ENCODE measurements at places on chromosomes 12 and 14.

GRCh38 chr12:129494766-129495165 lies 409.1 kb downstream of the TMEM132D start:
- no peak for DNase-seq

DNA sequence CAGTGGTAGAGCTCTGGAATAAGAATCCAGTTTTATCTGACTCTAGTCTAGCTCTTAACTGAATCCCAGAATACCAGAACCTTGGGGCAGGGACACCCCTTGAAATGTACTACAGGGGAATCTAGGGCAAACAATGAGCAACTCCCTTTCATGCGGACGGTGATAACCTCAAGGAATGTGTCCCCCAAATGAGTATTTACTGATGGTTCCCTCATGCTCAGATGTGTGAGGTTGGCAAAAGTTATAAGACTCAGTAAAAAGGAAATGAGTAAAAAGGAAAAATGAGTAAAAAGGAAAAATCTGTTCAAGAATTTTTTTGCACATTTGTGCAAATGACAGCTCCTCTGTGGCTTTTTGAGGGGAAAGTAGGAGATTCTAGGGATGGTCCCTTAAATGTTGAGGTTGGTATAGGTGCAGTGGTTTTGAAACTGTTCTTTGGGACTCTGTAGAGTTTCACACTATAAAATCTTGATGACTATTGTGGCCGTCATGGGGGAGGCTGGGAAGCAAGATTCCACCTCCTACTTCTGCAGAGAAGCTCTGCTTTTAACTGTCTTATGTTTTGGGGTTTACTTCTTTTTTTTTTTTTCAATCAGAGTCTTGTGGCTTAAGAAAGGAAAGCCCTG lies 58.6 kb downstream of the NRXN3 start:
- DNase-seq = no peak

DNA sequence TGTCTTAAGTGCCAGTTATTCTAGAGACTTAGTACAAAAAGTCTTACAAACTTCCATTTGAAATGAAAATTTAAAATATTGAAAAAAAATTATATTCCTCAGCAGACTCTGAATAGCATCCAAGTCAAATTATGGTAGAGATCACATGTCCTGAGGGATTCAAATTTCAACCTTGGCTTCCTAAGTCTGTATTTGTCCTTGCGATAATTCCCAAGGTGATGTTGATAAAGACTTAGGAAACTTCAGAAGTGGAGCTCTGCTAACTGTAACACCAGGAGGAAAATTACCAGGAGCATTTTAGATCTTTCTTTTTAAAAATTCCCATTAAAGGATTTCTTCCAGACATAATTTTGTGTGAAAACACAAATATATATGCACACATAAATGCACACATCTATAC lies 178.3 kb downstream of the IPO8 start:
- DNase-seq = no peak

GRCh38 chr12:108589840-108590229 lies 8.0 kb downstream of the TMEM119 start:
- DNase-seq = no peak
